Common myeloid progenitor, CD34-positive (primary cell): ENCODE measurements at places on chromosomes 4 and X.
A peak's percentile ranks its signal among the peaks of the same experiment; 100 is the strongest.

DNA sequence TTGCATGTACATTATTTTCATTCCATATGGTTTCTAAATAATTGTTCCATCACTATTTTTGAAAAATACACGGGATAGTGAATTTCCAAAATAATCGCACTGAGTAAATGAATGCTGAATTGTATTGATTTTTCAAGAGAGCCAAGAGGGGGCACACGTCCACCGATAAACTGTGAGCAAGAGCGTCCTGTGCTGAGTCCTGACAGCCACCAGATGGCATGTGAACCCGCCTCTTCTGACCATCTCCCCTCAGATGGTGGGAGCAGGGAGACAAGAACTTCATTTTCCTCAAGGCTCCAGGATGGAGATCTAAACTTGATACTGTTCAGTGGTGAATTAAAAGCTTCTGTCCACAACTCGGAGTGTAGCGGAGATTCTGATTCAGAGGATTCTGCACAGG is 30.6 kb upstream of the IL9R start:
- peak; percentile 88 for DNase-seq

DNA sequence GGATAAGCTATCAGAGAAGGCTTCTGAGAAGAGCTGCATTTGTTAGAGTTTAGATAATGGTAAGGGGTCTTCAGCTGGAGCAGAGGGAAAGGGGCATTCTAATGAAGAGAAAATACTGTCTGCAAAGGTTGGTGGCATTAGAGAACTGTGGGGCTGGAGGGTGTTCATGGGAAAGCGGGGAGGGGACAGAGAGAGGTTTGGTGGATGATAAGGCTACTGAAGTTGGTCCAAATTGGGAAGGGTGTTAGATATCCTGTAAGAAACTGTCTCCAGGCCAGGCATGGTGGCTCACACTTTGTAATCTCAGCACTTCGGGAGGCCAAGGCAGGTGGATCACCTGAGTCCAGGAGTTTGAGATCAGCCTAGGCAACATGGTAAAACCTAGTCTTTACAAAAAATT is 59.9 kb downstream of the AFF1 start:
- DNase-seq = no peak

DNA sequence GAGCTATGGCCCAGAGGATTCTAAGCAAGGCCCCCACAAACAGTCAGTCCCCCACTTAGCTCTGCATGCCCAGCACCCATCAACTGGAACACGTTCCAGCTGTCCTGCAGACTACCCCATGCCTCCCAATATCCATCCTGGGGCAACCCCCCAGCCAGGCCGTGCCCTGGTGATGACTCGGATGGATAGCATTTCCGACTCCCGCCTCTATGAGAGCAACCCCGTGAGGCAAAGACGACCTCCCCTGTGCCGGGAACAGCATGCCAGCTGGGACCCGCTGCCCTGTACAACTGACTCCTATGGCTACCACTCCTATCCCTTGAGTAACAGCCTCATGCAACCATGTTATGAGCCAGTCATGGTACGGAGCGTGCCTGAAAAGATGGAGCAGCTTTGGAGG is 32.0 kb downstream of the LAS1L start:
- no peak for DNase-seq

- DNase-seq = no peak
These were observed 33.2 kb downstream of the NBDY start for GRCh38 chrX:56762220-56762619.

GRCh38 chrX:7485061-7485460 is 337.1 kb upstream of the PUDP start:
- DNase-seq = no peak
